CD4-positive, alpha-beta T cell (primary cell): ENCODE measurements at places on chromosomes 7 and 10.

- peaks cover 28% of the 10 kb centered on the region for H3K27me3 ChIP-seq
- no peak for DNase-seq
- no peaks in the 10 kb centered on the region for H3K36me3 ChIP-seq
- peaks cover 29% of the 10 kb centered on the region for H3K4me1 ChIP-seq
Observed at GRCh38 chr10:102240467-102241031, 763 bp downstream of the PITX3 start.

- H3K4me3 ChIP-seq: no peak overlapping the region
- H3K4me1 ChIP-seq: no peaks in the 10 kb centered on the region
- no peak overlapping the region for H3K27ac ChIP-seq
- no peak for DNase-seq
Observed at GRCh38 chr7:149680331-149681025, 92.9 kb downstream of the ZNF467 start.

GRCh38 chr10:67771200-67771599 lies 66.8 kb downstream of the DNAJC12 start:
- H3K27me3 ChIP-seq: no peaks in the 10 kb centered on the region
- no peak for DNase-seq
- H3K4me3 ChIP-seq: no peak overlapping the region
- no peaks in the 10 kb centered on the region for H3K4me1 ChIP-seq
- H3K27ac ChIP-seq: no peak overlapping the region

DNA sequence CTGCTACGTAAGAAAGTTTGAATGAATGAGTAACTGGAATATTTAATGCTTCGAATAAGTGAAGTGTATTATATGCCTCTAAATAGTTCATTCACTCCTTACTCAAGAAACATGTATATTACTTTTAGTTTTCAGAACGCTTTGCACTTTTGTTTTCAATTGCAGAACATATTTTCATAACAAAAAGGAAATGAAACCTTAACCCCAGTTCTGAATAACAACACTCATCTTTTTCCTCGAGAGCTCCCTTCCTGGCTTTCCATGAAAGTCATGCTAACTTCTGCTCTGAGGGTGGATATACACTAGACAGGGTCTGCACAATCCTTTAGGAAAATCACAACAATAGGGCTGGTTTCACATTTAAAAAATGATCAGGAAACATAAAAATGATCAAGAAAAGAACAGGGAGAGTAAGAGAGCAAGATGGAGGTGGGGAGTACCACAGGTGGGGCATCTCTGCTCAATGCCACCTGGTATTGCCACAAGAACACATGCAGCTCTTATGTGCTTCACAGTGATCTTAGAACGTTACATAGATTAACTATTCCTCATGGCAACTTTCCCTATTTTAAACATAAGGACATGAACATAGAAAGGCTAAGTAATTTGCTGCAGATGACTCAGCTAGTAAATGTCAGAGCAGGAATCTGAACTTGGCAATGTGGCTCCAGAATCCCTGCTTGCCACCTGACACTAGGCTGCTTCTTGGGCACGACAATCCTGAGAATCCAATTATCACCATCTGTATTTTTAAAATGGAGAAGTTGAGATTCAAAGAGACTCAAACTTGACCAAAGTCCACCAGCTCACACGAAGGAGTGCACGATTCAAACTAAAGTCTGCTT lies 219.5 kb upstream of the AOAH start:
- H3K27ac ChIP-seq: no peak overlapping the region

DNA sequence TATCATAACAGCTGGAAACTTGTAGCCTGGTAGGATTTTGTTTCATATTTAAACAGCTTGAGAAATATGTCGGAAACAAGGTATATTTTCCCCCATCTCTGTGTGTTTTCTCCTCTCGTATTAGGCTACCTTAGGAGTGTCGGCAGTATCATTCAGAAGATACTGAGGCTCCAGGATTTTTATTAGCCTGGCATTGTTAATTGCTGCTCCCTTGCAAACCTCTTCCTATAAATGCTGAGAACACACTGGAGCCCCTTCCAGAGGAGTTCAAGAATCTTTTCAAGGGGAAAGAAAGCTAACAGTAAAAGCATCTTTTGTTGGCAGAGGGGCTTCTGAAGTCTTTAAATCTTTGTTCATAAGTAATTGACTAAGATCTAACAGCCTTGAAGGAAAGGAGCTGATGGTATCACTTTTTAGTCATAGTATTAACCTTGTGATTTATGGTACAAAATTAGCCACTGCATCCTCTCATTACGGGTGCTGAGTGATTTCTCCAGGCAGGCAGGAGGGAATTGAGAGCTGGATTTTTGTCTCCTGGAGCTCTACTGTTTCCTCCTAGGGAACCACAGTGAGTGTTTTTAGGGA lies 998.7 kb downstream of the LRMDA start:
- no peaks in the 10 kb centered on the region for H3K36me3 ChIP-seq
- no peak for DNase-seq
- no peaks in the 10 kb centered on the region for H3K27me3 ChIP-seq
- H3K4me3 ChIP-seq: no peak overlapping the region
- no peak overlapping the region for H3K27ac ChIP-seq

- DNase-seq: no peak
- no peak overlapping the region for H3K4me3 ChIP-seq
- H3K27me3 ChIP-seq: no peaks in the 10 kb centered on the region
- H3K27ac ChIP-seq: no peak overlapping the region
- no peaks in the 10 kb centered on the region for H3K4me1 ChIP-seq
Observed at GRCh38 chr7:115306586-115306985, 384.7 kb downstream of the MDFIC start.

- no peak overlapping the region for H3K4me3 ChIP-seq
- no peaks in the 10 kb centered on the region for H3K4me1 ChIP-seq
- no peak for DNase-seq
- H3K27ac ChIP-seq: no peak overlapping the region
Observed at GRCh38 chr10:110241407-110241806, 34.0 kb downstream of the MXI1 start.

DNA sequence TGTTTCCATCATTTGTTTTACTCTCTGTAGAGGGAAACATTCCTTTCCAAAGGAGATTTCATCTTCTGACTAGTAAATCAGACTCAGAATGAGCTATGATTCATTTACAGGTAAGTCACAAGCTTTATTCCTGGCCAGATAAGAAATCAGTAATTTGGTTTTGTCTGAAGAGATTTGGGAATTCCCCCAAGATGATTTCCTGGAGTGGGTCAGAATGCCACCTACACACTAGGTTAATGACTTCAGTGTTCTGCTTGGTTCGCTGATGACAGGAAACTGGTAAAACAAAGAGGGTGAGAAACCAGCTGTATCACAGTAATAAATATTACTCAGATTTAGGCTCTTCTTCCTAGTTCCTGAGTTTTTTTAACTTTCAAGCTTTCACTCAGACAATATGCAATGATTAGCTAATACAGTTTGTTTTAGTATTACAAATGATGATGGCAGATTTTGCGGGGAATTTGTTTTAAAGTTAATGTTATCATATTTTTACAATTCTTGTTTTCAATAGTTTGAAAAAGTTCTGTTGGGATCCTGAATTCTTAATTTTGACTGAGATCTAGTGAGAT lies 8.3 kb upstream of the ASZ1 start:
- H3K4me1 ChIP-seq: no peaks in the 10 kb centered on the region
- H3K4me3 ChIP-seq: no peak overlapping the region
- H3K27ac ChIP-seq: no peak overlapping the region
- H3K27me3 ChIP-seq: no peaks in the 10 kb centered on the region
- no peak for DNase-seq
- H3K36me3 ChIP-seq: no peaks in the 10 kb centered on the region

- peak overlapping the region; percentile 31 for H3K4me3 ChIP-seq
- no peak overlapping the region for H3K27ac ChIP-seq
- H3K4me1 ChIP-seq: peaks cover 6% of the 10 kb centered on the region
- DNase-seq: no peak
Observed at GRCh38 chr10:788796-789748, 99.6 kb upstream of the DIP2C start.

DNA sequence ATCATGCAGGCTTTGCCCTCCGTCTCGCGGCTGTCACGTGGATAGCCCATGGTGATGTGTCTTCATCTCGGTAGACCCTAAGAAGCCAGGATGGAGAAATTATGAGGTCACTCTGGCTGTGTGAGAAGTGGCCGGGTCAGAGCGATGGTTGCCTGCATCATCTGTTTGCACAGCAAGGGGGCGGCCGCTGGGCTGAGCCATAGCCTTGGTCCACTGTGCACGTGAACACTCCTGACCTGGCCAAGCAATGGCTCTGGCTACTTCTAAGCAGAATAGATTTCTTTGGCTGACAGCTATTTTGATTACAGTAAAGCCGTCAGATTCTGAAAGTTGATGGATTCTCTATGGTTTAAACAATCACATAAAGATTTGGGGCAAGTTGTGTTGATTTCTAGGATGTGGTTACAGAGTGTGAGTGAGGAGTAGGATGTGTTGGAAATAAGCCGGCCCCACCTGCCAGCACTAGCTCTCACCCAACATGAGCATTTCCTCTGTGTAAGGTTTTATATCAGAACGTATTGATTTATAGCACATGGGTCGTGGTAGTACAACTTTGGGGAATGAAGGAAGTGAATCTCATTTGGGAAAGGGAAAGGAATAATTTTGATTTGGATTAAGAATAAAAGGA lies 214.4 kb upstream of the GPR26 start:
- no peak for DNase-seq
- no peaks in the 10 kb centered on the region for H3K4me1 ChIP-seq
- no peaks in the 10 kb centered on the region for H3K27me3 ChIP-seq
- no peaks in the 10 kb centered on the region for H3K36me3 ChIP-seq

- no peak overlapping the region for H3K27ac ChIP-seq
- no peaks in the 10 kb centered on the region for H3K27me3 ChIP-seq
- H3K4me1 ChIP-seq: no peaks in the 10 kb centered on the region
- no peak overlapping the region for H3K4me3 ChIP-seq
- peaks cover 65% of the 10 kb centered on the region for H3K36me3 ChIP-seq
Observed at GRCh38 chr7:37212051-37212450, 236.6 kb downstream of the ELMO1 start.

GRCh38 chr7:128783143-128783861 lies 7.7 kb upstream of the OPN1SW start:
- no peaks in the 10 kb centered on the region for H3K36me3 ChIP-seq
- H3K27ac ChIP-seq: no peak overlapping the region
- no peak overlapping the region for H3K4me3 ChIP-seq
- no peaks in the 10 kb centered on the region for H3K27me3 ChIP-seq
- no peak for DNase-seq
- H3K4me1 ChIP-seq: no peaks in the 10 kb centered on the region

GRCh38 chr10:110225441-110225755 lies 18.0 kb downstream of the MXI1 start:
- H3K27me3 ChIP-seq: no peaks in the 10 kb centered on the region
- H3K27ac ChIP-seq: peak overlapping the region; percentile 24
- peak overlapping the region; percentile 54 for H3K4me3 ChIP-seq
- peaks cover 32% of the 10 kb centered on the region for H3K4me1 ChIP-seq

GRCh38 chr10:78504181-78504580 lies 470.5 kb downstream of the RPS24 start:
- H3K4me1 ChIP-seq: no peaks in the 10 kb centered on the region
- no peak overlapping the region for H3K4me3 ChIP-seq
- H3K36me3 ChIP-seq: no peaks in the 10 kb centered on the region
- no peak for DNase-seq

GRCh38 chr7:107115114-107115513 lies 53.7 kb upstream of the HBP1 start:
- H3K4me1 ChIP-seq: no peaks in the 10 kb centered on the region
- H3K36me3 ChIP-seq: no peaks in the 10 kb centered on the region
- no peak overlapping the region for H3K4me3 ChIP-seq
- no peak for DNase-seq
- no peaks in the 10 kb centered on the region for H3K27me3 ChIP-seq

GRCh38 chr7:36405409-36405803 lies 15.7 kb downstream of the ANLN start:
- no peak overlapping the region for H3K4me3 ChIP-seq
- no peaks in the 10 kb centered on the region for H3K4me1 ChIP-seq
- H3K36me3 ChIP-seq: no peaks in the 10 kb centered on the region
- H3K27ac ChIP-seq: no peak overlapping the region

DNA sequence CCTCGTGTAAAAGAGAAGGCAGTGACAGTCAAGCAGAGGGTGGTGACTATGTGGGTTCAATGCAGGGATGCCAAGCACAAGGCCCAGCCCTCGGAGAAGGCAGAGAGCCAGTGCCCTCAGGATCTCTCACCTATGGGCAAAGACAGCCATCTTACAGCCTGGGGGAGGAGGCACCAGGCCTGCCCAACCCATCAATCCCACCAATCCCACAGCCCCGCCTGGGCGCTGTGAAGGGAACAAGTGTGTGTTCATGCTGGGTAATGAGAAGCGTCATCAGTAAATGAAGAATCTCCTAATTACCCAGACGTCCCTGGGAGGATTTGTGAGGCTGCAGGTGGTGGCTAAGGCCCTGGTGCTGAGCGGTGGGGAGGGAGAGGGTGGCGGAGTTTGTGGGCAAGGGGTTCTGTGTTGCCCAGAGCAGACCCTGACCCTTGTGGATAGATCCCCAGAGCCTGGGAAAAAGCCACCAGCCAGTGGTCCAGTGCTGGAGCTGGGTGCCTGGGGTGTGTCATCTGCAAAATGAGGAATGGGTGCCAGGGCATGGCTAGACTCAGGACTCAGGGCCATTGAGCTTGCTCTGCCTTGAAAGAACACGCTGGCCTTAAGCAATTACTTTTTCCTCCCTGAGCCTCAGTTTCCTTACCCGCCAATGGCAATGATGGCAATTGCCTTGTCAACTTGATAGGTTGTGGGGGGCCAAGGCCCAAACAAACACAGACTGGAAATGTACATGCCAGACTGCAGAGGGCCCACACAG lies 128.1 kb upstream of the UNC5B start:
- H3K36me3 ChIP-seq: no peaks in the 10 kb centered on the region
- no peak overlapping the region for H3K27ac ChIP-seq
- no peak overlapping the region for H3K4me3 ChIP-seq
- no peak for DNase-seq
- H3K4me1 ChIP-seq: no peaks in the 10 kb centered on the region

DNA sequence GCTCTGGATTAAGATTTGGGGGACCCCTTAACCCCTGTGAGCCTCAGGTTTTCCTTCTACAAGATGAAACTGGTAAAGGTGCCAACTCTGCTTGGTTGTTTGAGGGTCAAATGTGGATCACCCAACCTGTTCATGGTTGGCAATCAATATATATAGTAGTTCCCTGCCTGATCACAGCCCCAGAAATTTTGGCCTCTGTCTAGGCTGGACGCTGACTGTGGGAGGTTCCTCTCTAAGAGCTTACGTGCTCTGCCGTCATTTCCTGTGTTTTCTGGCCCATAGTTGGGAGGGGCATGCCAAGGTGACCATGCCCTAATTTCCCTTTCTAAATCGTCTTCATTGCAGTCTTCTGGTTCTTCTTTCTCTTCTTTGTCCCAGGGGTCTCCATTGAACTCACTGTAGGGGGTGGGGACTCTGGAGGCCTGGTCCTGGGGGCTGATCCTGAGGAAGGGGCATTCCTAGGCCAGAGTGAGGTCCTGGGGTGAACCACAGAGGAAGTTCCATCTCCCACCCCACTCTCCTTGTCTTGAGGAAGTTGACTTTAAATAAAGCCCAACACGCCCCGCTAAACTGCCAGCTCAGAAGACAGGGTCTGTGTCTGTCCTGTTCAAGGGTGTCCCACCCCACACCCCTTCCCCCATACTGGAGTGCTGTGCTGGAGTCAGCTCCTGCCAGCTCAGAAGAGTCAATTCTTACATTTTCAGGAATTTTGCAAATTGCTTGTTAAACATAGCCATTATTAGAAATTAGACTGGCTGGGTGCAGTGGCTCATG lies 98.9 kb upstream of the SDK1 start:
- no peak overlapping the region for H3K27ac ChIP-seq
- DNase-seq: no peak
- H3K27me3 ChIP-seq: no peaks in the 10 kb centered on the region
- H3K4me1 ChIP-seq: no peaks in the 10 kb centered on the region
- no peaks in the 10 kb centered on the region for H3K36me3 ChIP-seq
